ENCODE measurements at places on chromosomes 12 and 14.

DNA sequence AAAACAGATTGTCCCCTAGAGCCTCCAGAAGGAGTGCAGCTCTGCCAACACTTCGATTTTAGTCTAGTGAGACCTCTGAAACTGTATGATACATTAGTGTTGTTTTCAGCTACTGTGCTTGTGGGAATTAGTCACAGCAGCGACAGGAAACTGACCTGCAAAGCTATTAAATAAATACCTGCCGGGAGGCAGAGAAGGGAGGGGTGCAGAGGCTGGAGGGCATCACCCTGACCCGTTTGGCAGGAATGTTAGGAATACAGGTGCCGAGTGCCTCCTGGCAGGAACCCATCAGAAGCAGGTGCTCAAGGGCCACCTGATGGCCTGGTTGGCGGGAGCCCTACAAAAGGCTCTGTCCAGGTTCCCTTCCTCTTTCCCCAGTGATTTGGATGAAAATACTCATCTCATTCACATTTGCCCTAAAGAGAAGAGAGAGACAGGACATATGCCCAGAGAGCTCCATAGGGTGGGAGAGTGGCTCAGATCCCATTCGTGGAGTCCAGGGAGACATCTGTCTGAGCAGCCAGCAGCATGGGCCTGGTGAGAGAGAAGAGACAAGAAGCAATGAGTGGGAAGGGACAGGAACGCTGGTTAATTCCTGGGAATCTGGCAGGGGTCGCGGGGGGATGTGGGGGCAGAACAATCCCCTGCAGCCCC, 44.6 kb downstream of the C14orf132 start:
- no peak for DNase-seq

DNA sequence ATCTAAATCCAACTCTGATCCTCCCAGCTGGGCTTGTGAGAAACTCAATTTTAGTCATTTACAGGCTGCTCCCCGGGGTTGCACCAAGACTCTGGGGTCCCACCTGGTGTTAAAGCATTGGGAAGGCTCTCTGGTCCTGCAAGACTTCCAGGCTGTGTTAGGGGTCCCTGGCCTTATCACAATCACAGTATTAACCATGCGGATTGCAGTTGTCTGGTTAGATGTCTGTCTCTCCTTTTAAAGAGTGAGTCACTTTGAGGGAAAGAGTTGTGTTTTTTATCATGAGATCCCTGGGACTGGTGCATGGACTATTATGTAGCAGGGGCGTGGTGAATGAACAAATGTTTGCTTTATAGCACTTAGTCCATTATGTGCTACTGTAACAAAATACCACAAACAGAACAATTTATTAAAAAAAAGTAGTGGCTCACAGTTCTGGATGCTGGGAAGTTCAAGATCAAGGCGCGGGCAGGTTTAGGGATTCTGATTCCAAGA, 531.4 kb downstream of the FUT8 start:
- no peak for DNase-seq

- no peak for DNase-seq
These were observed 20.8 kb upstream of the CDK17 start for GRCh38 chr12:96421014-96421413.

DNA sequence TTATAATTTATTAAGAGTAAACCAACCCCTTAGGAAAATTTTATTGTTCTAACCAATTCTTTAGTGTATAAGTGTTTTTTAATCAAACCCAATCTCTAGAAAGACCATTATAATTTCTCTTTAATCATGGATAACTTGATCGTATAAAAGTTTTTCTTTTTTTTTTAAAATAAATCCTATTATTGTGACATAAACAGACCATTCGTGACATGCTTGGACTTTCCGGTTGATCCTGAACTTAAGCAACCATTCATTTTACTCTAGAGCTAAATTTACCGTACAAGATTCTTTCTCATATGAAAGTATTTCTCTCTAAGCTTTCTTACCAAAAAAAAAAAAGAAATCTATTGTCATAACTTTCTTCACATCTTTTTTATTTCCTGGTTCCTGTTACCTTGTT, 32.6 kb upstream of the SLC38A4 start:
- no peak for DNase-seq

- DNase-seq: no peak
These were observed 12.7 kb downstream of the SPTLC2 start for GRCh38 chr14:77603654-77604255.

DNA sequence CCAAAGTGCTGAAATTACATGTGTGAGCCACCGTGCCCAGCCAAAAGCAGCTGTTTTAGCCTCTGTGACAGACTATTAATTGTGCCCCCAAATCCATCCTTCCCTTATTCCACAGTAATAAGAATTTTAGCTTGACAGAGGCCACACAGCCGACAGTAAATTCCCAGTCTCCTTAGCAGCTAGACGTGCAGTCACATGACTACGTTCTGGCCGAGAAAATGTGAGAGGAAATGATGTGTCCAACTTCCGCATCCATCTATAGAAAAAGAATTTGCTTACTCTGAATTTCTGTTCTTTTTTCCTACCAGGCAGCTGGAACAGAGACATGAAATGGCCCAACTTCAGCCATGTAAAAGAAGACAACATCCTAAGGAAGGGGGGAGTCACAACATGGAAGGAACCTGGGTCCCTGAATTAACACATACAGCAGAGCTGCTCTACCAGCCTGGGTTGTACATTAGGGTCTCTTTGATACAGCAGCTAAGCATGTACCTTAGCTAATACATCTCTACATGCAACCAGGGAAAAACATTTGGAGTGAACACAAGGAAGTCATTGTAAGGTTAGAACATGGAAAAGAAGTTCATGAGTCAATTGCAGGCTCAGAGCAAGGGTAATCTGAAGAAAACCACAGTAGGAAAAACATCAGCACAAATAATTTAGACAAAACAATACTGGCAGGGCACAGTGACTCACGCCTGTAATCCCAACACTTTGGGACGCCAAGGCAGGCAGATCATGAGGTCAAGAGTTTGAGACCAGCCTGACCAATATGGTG, 35.5 kb downstream of the CIT start:
- no peak for DNase-seq

DNA sequence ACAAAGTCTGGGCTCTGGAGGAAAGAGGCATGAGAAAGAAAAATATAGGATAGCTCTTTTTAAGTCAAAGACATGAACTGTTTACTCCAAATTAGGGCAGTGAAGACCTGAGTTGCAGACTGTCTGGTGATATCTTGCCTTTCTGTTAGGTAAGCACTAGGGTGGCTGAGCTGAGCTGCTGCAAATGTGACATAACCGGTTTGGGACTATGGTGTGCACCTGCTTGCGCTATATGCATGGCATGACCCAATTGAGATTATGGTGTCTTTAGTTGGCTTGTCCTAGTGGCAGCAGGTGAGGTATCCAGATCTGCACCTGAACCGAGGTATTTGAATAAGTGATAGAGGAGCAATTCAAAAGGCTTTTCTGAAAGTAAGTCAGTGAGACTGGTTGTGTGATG, 345.6 kb downstream of the APAF1 start:
- DNase-seq: no peak

GRCh38 chr14:61444215-61444768, 122.9 kb downstream of the PRKCH start:
- DNase-seq: peak; percentile 48

DNA sequence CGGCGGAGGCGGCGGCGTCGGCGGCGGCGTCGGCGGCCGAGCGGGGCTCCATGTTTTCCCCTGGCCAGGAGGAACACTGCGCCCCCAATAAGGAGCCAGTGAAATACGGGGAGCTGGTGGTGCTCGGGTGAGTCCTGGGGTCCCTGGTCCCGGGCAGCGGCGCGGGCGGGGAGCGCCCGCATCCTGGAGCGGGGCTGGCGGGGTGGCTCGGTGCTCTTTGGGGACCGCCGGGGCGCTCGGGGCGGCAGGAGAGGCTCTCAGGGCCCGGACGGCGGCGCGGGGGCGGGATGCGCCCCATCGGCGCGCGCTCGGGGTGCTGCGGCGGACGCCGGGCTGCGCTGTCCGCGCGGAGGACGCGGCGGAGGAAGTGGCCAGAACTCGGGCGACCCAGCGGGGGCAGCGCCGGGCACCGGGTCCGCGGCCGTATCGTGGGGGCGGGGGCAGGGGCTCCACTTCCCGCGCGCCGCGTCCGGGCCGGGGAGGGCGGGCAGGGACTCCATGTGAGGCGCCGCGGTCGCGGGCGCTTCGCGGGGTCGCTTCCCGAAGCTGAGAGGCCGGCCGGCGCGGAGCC, 485 bp downstream of the PELI2 start:
- no peak for DNase-seq

DNA sequence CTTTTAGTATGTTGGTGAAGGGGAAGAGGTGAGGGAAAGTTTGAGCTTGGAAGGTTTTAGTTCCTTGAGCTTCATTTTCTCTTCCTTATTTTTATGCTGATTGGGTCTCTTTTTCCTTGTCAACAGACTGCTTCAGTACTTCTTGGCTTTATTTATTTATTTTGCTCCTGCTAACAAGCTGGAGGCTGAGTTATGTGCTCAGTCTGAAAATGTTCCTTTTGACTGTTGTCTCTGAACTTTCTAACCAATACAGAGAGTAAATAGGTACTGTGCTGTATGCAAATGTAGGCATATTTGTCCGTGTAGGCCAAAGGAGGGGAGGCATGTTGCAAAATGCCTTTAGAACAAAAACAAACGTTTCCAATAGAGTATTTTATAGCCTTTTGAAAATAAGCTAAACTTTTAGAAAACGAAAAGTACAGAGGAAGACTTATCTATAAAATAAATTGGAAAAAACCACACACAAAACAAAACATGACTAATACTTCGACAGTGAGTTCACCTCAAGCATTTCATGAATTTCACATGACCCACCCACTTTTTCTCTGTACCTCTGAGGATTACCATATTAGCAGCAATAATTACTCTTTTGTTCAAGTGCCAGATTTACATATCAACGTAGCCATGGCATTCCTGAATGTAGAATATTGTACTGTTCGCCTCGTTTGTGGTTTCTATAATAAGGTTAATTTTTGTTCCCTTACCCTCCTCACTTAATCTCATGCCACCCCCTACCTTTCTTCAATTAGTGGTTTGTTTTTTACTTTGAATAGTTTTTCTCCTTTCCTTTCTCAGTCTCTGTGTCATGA, 4.7 kb upstream of the CREBL2 start:
- no peak for DNase-seq

DNA sequence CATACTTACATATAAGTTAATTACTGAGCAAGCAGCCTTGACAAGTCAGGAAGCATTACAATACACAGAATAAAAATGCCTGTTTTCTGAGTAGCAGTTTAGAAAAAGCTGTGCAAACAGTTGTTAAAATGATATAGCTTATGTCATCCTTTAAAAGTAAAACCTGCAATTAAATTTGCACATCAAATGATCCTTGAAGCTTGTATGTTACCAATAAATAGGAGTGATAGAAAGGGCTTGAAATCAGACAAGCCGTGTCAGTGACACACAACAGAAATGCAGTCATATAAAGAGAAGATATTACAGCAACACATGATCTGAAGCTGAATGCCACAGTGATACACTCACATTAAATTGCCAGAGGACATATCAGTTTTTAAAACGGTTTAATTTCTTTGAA, 70.0 kb downstream of the EPS8 start:
- no peak for DNase-seq

DNA sequence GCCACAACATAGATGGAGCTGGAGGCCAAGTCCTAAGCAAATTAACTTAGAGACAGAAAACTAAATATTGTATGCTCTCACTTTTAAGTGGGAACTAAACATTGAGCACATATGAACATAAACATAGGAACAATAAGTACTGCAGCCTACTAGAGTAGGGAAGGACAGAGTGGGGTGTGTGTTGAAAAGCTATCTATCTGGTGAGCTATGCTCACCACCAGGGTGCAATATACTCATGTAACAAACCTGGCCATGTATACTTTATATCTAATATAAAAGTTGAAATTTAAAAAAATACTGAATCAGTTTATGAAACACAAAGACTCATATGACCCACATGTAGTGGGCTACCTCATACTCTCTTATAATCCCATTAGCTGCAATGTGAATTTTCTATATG, 1305.0 kb downstream of the LRFN5 start:
- no peak for DNase-seq

- DNase-seq: no peak
These were observed 142.6 kb downstream of the MIPOL1 start for GRCh38 chr14:37340353-37340752.

DNA sequence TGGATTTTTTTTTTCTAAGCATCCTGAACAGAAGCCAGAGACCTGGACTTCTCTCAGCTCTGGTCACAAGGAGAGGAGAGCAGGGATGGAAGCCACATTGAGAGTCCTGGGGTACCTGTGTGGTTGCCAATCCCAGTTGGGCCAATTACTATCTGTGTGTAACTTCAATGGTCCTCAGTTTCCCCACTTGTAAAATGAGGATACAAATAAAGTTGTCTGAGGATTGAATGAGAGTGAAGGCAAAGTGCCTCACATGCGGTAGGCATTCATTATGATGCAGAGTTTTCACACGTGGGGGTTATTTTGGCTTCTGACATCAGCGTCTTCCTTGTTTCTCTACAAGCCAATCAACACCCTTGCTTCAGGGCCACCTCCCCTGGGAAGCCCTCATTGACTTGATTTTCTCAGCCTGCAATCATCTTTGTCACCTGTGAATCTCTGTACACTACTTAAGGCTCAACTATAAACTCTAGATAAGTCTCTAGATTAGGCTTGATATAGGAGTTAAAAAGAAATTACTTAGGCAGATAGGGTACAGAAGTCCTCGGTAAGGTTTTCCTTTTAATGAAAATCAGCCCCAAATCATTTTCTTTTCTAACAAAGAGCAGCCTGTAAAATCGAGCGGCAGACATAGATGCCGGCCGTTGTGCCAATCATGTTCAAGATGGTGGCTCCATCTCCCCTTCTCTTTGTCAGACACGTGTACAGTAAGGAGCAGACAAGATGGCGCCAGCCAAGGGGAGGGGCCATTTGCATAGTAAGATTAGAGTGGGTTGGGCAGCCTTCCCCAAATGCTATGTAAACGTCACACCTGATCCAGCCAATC, 37.8 kb upstream of the FICD start:
- DNase-seq: no peak

DNA sequence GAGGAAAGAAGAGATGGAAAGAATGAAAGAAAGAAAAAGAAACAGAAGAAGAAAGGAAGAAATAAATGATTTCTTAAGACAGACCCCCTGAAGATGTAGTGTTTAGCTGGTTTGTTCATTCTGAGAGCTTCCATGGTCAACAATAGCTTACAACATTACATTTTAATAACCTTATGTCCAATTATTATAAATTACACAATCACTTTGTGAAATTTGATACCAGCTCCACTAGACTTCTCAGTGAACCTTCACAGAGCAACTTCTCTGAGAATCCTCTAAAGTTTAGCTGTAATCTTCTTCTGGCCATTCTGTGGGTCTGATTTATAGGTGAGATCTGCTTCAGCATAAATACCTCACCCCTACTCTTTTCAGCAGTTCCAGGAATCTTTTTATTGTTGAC, 27.9 kb downstream of the SIX1 start:
- no peak for DNase-seq

GRCh38 chr14:85263916-85264675, 265.8 kb upstream of the FLRT2 start:
- no peak for DNase-seq

Measured in stimulated activated CD4-positive, alpha-beta T cell treated with anti-CD3 and anti-CD28 coated beads, Interleukin-12 subunit alpha, Interleukin-12 subunit beta, amount 100 ng/mL, for 48 hours (primary cell).